Fibroblast of skin of abdomen (primary cell): ENCODE measurements at places on chromosomes 3 and 15.
A peak's percentile ranks its signal among the peaks of the same experiment; 100 is the strongest.

- DNase-seq = no peak
Measured at GRCh38 chr3:126516936-126517290, 660 bp downstream of the UROC1 start.

DNA sequence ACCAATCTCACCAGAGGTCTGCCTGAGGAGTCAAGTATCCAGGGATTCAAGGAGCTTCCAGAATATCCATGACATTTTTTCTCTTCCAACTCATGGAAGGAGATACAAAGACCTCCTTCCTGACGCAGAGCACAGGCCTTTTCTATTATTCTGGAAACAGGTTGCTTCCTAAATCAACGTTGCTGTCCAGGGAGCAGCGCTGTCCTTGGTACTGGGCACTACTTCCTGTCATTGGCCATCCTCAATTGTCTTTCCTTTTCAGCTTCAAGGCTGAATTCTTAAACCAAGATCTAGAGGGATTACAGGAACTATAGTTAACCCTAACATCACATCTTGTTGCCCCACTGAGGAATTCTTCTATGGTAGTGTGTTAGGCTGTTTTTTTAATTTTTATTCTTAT is 50.4 kb upstream of the TBC1D21 start:
- DNase-seq = peak; percentile 31

GRCh38 chr3:38353151-38353550 is 6.6 kb downstream of the XYLB start:
- DNase-seq = peak; percentile 58

- DNase-seq = no peak
Measured at GRCh38 chr15:22224241-22224671, 143.9 kb downstream of the OR4M2 start.

DNA sequence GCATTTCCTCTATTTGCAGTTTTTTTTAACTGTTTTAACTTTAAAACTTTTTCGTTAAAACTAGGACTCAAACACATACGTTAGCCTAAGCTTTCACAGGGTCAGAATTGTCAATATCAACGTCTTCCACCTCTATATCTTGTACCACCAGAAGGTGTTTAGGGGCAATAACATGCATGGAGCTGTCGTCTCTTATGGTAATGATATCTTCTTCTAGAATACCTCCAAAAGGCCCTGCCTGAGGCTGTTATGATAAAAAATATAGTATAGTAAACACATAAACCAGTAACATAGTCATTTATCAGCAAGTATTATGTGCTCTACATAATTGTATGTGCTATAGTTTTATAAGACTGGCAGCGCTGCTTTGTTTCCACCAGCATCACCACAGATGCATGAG is 76.3 kb upstream of the MLF1 start:
- DNase-seq = no peak

GRCh38 chr3:113252553-113252952 is 41.2 kb downstream of the BOC start:
- no peak for DNase-seq

- DNase-seq = no peak
Measured at GRCh38 chr15:89500397-89501270, 4.3 kb upstream of the RHCG start.

DNA sequence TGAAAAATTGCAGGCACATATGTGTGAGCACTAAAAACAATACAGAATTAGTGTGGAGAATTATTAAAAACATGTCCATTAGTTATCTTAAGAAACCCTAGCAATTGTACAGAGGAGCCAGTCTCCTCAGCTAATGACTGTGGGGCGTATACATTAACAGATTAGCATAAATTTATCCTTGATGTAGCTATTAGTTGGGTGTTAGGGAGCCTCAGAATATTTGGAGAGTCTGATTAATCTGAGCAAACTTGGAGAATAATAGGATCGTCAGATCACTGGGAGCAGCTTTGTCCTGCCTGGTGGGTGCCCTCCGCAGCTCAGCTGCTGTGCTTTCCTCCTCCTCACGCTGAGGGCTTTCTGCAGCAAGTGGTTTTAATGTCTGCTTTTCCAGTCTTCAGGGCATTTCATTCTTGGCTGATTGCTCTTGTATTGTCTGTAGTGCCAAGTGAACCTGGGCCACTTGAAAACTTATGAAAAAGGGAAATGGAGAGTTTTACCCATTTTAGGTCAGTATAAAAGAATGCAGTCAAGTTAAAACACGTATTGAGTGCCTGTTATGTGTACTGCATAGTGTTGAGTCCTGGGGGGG is 417.4 kb upstream of the SEMA6D start:
- no peak for DNase-seq

DNA sequence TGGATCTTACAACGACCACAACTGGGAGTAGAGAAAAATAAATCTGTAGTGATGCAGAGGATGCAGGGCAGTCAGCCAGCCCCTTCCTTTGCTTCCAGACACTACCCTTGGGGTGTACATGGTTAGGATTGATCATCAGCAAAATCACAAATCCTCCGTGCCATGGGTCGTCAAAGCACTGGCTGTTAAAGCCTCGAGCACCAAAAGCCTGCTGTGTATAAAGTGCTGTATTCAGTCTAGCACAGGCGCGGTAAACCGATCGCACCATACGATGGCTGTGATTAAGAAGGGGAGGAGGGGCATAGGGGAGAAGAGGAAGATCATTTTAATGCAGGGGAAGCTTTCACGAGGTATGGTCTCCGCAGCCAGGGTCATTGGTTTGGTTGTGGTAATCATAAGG is 305.2 kb downstream of the LRTM1 start:
- DNase-seq = no peak

DNA sequence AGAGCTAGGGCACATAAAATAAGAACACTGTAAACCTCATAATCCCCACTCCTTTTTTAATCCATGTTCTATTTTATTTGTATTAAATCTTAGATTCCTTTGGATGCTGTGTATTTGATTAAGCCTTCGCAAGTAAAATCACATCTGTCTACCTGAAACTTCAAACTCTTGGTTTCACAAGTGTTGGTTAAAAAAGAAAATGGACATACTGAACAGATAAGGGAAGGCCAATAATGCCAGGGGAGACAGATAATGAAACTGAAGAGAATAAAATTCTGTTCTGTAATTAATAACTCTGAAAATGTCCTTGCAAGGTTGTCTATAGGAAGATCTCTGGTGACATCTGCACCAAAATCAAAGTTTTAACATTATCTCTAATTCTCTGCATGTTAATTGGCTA is 114.2 kb downstream of the ULK4 start:
- DNase-seq = no peak

DNA sequence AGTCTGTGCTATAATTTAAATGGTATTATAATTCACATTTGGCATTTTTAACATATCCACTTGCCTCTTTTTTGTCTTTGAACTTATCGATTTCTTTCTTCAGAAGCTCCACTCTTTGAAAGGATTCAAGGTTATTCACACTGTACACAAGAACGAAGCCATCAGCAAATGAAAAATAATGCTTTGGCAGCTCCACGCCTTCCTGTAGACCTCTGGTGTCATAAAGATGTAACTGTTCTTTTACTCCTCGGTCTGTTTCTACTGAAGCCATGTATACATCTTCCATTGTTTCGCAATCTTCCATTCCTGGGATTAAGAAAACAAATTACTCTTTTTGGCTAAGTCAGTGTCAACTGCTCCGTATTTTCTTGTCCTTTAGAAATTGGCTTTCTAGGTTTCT is 16.0 kb downstream of the NKIRAS1 start:
- DNase-seq = peak; percentile 60

GRCh38 chr3:115194476-115194875 is 47.4 kb upstream of the ZBTB20 start:
- peak; percentile 24 for DNase-seq

GRCh38 chr15:83709241-83709640 is 55.3 kb downstream of the ADAMTSL3 start:
- peak; percentile 60 for DNase-seq

DNA sequence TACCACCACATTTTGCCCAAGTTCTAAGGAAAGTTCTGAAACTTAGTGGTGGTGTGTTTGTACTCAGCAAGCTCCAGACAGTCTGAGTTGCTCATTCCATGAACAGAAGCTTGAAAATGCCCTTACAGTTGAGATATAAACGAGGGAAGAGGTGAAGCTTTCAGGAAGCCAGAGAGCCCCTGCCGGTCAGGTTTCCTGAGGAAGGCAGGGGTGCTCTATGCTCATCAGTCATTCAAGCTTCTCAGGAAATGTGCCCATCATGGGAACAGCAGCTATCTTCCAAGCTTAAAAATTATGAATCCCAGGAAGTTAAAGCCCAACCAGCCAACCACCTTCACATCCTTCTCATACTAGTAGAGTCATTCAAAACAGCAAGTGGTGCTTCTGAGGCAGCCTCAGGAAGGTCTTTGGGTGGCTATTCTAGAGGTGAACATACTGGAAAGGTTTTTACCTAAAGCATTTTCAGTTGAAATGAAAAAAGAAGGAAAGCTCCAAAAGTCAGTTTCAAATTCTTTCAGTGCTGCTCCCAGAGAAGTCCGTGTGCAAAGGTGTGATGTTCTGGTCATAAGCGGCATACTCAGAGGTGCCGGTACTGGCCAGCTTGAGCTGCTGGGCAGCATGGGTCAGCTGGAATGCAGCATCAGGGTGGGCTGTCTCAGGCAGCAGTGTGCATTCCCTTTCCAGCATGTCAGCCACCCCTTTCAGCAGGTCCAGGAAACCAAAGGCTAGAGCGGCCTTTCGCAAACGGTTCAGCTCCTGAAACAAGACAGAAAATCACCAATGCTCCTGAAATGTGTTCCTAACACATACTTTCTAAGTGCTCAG is 31.8 kb downstream of the INTS14 start:
- DNase-seq = no peak

- DNase-seq = no peak
Measured at GRCh38 chr3:185631508-185632206, 45.6 kb downstream of the SENP2 start.

GRCh38 chr15:41935566-41936020 is 36.8 kb downstream of the EHD4 start:
- DNase-seq = no peak

GRCh38 chr3:16432714-16433113 is 80.8 kb downstream of the RFTN1 start:
- no peak for DNase-seq

- DNase-seq = peak; percentile 98
Measured at GRCh38 chr3:14144423-14145075, 19.7 kb downstream of the TMEM43 start.

DNA sequence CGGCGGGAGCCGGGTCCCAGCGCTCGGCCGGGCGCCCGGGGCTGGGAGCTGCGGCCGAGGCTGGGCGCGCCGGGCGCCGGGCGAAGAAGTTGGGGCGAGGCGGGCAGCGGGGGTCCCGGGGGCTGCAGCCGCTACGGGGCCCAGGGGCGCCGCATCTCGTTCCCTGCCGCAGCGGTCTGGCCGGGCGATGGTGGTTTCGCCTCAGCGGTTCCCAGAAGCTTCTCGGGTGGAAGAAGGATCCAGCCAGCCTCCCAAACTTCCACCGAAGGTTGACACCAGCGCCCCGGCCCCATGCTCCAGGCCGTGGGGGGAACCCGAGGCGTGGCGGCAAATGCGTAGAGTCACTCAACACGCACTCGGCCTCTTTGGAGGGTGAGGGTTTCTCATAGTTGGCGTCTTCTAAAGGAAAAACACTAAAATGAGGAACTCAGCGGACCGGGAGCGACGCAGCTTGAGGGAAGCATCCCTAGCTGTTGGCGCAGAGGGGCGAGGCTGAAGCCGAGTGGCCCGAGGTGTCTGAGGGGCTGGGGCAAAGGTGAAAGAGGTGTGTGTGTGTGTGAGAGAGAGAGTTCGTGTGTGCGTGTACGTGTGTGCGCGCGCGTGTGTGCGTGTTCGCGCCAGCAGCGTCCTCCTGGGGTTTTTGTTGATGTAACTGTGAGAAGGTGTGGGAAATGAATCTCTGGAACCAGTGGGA is 940 bp downstream of the BOC start:
- DNase-seq = no peak

DNA sequence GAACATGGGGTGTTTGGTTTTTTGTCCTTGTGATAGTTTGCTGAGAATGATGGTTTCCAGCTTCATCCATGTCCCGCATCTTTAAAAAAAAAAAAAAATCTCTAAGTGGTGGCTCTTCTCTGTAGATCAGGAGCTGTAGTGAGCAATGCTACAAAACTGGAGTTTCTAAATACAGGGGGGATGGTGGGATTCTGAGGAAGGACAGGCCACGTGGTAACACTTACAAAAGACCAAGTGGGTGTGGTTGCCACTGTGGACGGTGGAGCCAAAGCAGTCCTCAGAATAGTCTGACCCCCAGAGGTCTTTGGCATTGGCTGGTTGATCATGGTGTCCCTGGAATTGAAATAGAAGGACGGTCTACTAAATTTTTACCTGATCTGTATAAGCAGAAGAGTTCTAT is 7.7 kb downstream of the CCRL2 start:
- DNase-seq = no peak

DNA sequence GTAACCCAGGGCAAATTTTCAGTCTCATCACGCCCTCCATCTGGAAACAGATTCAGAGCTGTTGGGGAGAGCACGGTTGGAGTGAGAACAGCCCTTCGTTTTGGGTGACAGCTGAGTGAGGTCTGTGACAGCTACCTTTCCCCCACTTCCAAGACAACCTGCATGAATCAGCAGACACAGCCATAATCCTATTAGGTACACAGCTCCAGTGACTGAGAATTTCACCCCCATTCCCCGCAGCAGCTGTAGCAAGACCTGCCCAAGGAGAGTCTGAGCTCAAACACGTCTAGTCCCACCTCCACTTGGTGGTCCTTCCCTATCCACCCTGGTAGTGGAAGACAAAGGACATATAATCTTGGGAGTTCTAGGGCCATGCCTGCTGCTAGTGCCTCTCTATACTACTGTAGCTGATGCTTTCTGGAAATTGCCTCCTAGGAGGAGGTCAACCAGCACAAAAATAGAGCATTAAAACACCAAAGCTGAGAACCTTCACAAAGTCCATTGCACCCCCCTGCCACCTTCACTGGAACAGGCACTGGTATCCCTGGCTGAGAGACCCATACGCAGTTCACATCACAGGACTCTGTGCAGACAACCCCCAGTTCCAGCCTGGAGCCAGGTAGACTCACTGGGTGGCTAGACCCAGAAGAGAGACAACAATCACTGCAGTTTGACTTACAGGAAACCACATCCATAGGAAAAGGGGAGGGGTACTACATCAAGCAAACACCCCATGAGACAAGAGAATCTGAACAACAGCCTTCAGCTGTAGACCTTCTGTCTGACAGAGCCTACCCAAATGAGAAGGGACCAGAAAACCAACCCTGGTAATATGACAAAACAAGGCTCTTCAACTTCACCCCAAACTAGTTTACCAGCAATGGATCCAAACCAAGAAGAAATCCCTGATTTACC is 448.6 kb upstream of the CBLB start:
- DNase-seq = no peak

DNA sequence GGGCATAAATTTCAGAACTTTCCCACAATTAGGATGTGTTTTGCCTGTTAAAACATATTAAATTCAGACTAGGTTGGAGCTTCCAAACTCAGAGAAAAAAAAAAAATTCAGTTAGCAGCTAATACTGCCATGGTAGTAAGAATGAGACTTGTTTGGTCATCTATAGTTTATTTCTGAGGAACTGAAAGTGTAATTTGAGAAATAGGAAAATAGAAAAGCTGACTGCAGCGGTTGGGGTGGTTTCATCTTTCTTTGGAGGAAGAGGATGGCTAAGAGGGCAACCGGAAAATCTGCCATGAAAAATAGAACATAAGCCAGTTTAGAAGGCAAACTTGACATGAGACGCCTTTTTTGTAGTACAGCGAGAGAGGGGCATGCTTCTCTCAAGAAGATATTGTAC is 371.2 kb upstream of the ROBO2 start:
- no peak for DNase-seq

- DNase-seq = no peak
Measured at GRCh38 chr3:39279745-39280517, at the start of gene CX3CR1. Gene CX3CR1 (minus strand): TSS chr3:39280036. CDS start chr3:39266509, 13,527 bp downstream.

- no peak for DNase-seq
Measured at GRCh38 chr3:13771496-13771895, 108.4 kb downstream of the WNT7A start.
